ENCODE measurements at places on chromosomes 16 and 17.
A peak's percentile ranks its signal among the peaks of the same experiment; 100 is the strongest.

DNA sequence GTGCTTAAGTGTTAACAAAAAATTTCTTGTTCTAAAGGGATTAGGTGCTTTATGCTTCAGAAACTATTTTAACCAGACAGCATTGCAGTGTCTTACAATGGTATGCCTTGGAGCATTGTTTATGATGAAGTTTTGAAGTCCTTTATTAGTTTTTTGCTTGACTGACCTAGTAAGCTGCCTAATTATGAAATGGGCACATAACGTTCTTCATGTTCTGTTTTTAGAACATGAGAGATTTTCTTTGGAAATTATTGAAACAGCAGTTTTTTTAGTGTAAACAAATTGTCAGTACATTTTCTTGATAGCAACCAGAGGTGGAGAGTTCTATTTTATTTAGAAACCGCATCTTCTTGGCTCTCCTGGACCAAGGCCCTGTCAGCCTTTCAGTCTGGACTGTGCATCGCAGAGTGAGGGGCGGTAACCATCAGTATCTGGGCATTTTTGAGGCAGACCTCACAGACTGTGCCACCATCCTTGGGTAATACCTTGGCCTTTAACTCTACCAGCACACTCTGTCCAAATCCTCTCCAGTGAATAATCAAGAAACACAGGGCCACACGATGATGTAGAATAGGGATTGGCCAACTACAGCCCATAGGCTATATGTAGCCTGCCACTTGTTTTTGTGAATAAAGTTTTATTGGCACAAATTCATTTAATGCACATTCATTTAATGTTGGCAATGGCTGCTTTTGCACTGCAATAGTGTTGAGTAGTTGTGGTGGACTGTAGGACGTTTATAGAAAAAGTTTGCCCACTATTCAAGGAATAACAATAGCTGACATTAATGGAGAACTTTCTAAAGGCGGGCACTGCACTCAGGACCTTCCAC lies 81.1 kb downstream of the VPS35L start:
- DNase-seq: no peak

GRCh38 chr17:10197721-10198508 lies 491 bp downstream of the GAS7 start:
- no peak for DNase-seq

GRCh38 chr17:78127888-78128550 lies 536 bp downstream of the TMC6 start:
- DNase-seq: no peak

GRCh38 chr17:32486701-32487472 lies at the start of gene CDK5R1:
CDK5R1 (plus strand) TSS chr17:32486993; CDS start chr17:32487621, 628 bp downstream.
- peak; percentile 55 for DNase-seq

DNA sequence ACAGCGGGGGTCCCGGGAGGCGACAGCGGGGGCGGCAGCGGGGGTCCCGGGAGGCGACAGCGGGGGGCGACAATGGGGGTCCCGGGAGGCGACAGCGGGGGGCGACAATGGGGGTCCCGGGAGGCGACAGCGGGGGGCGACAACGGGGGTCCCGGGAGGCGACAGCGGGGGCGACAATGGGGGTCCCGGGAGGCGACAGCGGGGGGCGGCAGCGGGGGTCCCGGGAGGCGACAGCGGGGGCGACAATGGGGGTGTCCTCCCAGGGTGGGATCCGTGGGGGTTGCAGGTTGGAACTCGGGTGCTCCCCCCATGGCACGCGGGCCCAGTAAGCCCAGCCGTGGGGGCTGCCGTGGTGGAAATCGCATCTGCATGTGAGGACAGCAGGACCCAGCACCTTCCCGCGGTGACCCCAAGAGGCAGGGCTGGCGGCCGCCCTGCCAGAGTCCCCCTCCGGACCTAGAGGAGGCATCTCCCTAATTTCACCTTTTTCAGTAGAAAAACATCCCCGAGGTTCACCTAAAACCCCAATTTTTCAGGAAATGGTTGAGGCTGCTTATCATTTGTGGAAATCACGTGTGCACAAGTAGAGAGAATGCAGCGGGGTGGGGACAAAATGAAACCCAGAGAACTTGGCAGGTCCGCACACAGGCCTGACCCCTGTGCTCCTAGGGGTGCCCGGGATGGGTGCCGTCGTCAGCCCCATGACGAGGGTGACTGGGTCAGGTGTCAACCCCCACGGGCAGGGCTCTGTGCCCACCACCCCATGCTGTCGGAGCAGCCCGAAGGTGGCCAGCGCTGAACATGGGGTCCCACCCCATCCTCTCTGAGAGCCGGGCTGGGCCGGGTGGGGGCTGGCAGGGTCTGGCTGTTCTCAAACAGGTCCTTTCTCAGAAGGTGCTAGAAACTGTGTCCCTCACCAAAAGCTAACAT lies 10.5 kb upstream of the METRNL start:
- no peak for DNase-seq

DNA sequence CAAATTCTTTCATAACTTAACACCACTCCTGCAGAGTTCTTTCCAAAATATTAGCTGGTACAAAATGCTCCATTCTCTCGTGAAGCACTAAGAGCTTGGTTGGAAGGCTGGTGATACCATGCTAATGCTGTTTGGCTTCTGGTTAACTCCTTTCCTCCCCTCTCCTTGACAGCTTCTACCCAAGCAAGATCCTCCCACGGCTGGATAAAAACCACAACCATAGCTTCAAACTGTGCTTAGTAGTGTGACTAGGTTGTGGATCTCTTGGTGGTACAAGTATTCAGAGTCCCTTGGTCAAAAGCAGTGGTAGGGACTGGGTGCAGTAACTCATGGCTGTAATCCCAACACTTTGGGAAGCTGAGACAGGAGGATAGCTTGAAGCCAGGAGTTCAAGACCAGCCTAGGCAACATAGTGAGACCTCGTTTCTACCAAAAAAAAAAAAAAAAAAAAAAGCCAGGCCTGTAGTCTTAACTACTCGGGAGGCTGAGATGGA lies 2.3 kb downstream of the PHAF1 start:
- DNase-seq: no peak

DNA sequence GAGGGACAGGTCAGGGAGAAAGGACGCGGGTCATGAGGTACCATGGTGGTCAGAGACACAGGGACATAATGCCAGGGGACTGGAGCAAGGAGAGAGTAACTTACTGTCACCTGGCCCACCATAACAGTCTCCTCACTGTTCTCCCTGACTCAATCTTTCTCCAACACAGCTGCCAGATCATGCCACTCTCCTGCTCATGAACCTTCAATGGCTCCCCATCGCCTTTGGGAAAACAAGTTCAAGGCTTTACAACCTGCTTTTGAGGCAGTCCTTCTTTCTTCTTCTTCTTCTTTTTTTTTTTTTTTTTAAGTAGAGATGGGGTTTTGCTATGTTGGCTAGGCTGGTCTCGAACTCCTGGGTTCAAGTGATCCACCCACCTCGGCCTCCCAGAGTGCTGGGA lies 22.9 kb downstream of the CNGB1 start:
- DNase-seq: no peak

DNA sequence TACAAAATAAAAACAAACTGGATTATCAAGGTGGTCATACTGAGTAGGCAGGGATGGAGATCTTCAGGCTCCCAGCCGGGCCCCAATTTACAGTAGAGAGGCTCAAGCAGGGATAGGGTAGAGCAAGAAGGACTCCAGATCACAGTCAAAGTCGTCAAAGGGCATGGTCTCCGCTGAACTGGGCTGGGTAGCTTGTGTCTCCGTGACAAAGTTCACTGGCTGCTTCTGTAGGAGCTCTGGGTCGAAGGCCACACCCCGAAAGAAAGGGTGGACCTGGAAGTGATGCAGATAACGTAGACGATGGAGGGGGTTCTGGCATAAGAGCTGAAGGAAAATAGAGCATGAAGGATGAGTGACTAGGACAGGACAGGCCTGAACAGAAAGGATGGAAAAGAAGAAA lies 3.6 kb downstream of the RSKR start:
- DNase-seq: no peak

- no peak for DNase-seq
Measured at GRCh38 chr16:75318737-75319136, 67.3 kb upstream of the BCAR1 start.

GRCh38 chr17:67047382-67047781 lies 3.0 kb downstream of the CACNG1 start:
- no peak for DNase-seq

- DNase-seq: no peak
Measured at GRCh38 chr16:75080205-75081029, 36.2 kb downstream of the LDHD start.
